ENCODE measurements at places on chromosomes 7 and 10.

DNA sequence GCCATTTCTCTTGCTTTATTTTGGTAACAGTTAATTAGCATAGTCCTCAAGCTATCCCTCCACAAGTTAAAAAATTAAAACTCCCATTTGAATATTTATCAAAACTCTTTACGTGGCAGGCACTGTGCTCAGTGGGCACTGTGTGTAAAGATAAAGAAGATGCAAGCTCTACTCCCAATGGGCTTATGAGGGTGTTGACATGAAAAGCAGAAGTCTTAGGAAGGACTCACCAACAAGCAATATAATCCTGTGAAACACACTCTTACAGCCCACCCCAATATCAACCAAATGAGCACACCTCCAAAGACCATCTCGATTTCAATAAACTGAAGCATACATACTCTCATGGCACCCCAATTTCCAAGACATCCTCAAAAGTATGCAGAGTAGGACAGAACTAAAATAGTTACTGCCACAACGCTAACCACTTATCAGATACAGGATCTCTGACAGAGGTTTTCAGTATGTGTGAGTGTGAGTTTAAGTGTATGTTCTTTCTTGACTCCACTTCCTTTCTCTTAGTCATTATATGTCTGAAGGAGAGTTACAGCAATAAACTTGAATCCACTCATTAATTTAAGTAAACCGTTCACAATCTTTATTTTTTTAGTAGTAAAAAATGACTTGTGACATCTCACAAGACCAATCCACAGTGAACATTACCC, 120.0 kb downstream of the PDE1C start:
- DNase-seq: peak; percentile 62

DNA sequence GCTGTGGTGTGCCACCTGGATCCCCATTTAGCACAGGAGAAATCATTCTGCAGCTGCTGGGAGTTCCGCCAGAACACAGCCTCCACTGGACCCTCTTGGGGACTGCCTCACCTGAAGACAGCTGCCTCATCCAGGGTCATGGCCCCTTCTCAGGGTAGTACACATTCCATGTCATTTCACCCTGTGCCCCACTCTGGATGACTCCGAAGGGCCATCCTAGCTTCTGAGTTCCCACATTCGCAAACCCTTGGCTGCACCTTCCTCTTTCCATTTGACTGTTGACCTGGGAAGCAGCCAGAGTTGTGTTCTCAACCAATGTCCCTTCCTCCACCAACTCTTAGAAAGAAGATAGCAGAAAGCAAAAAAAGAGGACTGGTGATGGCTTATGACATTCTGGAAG, 125.6 kb upstream of the TBX20 start:
- DNase-seq: no peak

DNA sequence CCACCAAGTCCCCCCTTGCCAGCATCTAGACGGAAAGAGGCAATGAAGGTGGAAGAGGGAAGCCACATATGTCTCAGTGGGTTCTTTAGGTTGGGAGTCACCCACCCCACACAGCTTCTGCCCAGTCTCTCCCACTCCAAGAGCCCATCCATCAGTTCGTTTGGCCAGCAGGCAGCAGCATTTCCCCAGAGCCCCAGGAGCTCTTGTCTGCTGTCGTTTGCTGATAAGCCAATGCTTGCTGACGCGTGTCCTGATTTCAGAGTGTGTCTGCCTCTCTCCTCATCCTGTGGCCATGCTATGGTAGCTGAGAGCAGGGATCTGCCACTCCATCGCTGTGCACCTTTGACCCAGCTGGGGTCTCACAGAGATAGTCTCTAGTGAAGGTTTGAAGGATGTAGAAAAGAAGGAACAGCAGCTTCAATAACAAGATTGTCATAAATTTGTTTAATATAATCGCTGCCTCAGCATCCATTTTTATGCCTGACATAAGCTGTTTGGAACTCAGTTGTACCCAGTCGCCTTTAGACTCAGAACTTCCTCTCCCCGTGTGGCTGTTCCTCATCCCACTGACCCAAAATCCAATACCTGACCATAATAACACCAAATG, 39.4 kb upstream of the GDF10 start:
- no peak for DNase-seq

DNA sequence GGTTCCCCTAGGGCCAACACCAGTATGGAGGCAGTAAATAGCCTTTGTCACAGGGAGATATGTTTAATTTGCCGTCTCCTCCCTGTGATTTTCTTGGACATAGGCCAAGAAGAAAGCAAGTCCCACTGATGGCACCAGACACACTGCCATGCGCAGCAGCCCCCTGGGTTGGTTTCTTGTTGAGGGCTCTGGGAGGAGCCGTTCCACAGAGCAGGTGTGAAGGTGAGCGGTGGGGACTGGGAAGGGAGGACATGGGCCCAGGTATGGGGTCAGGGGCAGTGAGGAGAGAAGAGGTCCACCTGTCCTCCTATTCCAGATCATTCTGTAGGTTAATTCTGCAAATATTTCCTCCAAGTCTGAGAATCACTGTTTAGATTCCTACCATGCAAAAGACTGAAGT, 376.1 kb downstream of the PLXNA4 start:
- DNase-seq: no peak

DNA sequence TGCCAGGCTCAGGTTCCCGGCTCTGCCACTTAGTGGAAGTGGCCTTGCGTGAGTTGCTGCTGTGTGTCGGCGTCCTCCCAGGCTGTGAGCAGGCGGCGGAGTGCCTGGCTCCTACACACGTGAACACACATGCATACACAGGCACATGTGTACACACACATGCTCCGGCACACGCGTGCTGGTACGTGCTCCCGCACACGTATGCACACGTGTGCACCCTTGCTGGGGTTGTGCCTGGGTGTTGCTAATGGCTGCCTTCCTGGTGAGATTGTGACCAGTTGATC, 107.6 kb downstream of the INPP5A start:
- no peak for DNase-seq

DNA sequence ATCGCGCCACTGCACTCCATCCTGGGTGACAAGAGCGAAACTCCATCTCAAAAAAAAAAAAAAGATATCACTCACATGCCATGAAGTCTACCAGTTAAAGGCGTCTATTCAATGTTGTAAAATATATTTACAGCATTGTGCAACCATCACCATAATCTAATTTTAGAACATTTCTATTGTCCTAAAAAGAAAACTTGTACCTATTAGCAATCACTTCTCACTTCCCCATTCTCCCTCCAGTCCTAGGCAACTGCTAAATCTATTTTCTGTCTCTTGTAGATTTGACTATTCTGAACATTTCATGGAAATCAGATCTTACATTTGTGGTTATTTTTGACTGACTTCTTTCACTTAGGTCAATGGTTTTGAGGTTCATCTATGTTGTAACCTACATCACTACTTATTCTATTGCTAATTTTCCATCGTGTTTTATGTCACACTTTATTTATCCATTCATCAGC, 25.2 kb upstream of the OTUD1 start:
- DNase-seq: no peak

GRCh38 chr10:6058682-6059475, 3.3 kb downstream of the IL2RA start:
- DNase-seq: no peak

GRCh38 chr10:130013335-130014262, 49.5 kb upstream of the EBF3 start:
- no peak for DNase-seq

GRCh38 chr10:71529207-71529827, 132.6 kb downstream of the CDH23 start:
- DNase-seq: no peak

DNA sequence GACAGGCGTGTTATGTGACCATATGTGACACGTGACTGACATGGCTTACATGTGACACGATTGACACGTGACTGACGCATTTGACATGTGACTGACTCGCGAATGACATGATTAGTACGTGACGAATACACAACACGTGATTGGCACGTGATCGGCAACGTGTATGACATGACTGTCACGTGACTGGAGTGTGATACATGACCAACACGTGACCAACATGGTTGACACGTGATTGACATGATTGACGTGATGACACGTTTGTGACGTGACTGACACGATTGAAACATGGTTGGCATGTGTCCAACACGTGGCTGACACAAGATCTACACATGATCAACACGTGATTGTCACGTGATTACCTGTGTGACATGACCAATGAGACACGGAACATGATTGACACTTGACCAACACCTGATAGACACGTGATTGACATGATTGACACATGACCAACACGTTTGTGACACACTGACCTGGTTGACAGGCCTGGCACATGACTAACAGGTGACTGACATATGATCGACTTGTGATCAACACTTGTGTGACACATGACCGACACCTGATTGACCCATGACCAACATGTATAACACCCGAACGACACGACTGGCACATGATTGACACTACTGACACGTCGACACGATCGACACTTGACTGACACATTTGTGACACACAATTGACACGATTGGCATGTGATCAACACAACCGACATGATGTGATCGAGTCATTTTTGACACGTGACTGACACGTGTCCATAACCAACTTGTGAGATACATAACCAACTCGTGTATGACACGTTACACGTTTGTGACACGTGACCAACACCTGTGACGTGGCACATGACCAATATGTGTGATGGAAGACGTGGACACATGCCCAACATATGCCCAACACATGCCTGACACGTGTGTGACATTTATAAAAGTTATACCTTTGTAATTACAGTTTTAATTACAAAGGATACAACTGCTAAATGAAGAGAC, 21.1 kb downstream of the CRPPA start:
- DNase-seq: no peak

- no peak for DNase-seq
These were observed 139.3 kb downstream of the PTN start for GRCh38 chr7:137204246-137204645.

DNA sequence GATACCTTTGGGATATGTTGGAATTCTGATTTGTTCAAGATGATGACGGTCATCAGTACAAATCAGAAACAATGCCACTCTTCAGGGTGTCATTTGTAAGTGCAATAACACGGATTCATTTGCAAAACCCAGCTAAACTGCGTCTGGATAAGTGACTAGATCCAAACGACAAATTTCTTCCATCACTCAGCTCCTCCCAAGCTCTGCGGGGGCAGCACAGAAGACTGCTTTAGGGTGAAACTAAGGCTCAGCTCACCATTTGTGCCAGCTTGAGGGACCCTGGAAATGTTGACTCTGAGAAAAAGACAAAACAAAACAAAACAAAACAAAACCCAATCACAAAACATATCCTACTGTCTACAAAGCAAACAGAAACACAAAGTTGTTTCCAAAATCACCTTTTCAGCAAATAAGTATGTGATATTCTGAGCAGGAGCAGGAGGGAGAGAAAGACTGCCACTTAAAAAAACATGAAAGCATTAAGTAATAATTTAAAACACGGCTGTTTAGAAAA, 8.0 kb downstream of the EVX1 start:
- DNase-seq: no peak

GRCh38 chr10:93224005-93224779, 150.5 kb downstream of the CYP26A1 start:
- no peak for DNase-seq

- DNase-seq: no peak
These were observed 16.3 kb upstream of the CYP51A1 start for GRCh38 chr7:92150450-92151017.

DNA sequence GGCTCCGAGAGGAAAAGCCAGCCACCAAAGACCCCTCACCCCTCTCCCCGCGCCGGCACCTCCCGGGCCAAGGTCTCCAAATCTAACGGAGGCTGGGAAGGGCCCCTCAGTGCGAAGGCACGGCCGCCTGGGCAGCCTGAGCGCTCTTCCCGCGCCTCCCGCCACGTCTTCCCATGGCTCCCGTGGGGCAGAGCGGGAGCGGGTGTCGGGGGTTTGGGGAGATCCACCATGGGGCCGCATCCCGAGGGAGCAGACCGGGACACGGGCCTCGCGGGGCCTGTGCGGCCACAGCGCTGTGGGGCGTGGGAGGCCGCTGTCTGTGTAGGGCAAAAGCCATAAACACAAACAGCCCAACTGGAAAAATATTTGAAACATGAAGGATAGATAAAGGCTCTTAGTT, 22.4 kb downstream of the GPER1 start:
- DNase-seq: no peak

DNA sequence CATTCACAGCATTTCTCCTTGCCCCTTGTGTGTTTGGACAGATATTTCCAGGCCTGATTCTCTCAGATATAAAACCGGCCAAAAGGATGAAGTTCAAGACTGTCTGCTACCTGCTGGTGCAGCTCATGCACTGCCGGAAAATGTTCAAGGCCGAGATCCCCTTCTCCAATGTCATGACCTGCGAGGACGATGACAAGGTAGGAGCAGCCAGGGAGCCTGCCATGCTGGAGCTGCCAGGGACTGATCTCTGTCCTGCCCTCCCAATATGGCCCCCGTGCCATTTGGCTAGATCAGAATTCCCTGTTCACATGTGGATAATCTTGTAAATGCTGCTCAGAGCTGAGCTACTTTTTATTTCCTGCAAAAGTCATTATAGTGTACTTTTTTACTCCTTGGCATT, 87.8 kb downstream of the ADCY1 start:
- DNase-seq: no peak

DNA sequence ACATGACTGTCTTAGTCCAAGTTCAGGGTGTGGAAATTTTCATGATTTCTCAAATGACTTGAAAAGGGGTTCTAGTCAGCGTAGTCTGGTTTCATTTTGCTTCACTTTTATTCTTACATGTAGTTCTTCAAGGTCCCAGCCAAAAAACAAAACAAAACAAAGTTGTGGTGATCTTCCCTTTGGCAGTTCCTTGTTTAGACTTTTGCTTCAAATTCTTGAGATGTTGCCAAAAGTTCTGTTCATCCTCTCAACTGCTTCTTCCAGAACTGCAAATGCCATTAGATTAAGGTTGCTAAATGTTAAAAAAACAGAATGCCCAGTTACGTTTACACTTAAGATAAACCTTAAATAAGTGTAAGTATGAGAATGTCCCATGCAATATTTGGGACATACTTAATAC, 370.8 kb upstream of the LRRTM3 start:
- peak; percentile 49 for DNase-seq

DNA sequence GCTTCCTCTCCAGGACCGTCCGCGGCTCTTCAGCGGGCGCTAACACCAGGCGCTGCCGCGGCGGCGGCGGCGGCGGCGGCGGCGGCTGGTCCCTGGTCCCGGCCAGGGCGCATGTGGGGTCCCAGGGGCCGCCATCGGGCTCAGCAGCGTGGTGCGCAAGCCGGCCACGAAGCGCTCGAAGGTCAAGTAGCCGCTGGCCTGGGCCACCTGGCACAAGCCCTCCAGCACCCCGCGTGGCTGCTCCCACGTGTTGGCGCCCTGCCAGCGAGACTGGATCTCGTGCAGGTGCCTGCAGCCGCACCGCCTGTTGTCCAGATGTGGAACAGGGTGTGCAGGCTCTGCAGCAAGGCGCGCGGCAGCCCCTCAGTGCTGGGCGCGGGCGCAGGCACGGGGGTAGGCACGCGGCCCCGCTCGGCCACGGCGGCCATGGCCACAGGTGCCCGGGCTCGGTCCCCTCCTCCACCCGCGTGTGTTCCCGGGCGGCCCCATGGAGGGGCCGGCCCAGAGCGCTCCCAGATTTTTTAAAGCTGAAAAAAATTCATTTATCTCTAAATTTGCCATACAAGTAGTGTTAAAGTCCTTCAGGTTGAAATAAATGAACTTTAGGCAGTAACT, 884.2 kb upstream of the ZNF722 start:
- no peak for DNase-seq
